ENCODE measurements at places on chromosomes 16 and 17.
A peak's percentile ranks its signal among the peaks of the same experiment; 100 is the strongest.

GRCh38 chr17:78314683-78315354 is 45.1 kb downstream of the SOCS3 start:
- DNase-seq = no peak

GRCh38 chr16:84810518-84811273 is 9.1 kb upstream of the CRISPLD2 start:
- no peak for DNase-seq

- no peak for DNase-seq
Measured at GRCh38 chr17:2176499-2177169, 121.7 kb downstream of the HIC1 start.

GRCh38 chr16:12215277-12216105 is 239.0 kb downstream of the SNX29 start:
- no peak for DNase-seq

GRCh38 chr17:42920922-42921321 is 20.3 kb downstream of the G6PC1 start:
- no peak for DNase-seq

- no peak for DNase-seq
Measured at GRCh38 chr17:48597778-48598631, 4.4 kb upstream of the HOXB5 start.

DNA sequence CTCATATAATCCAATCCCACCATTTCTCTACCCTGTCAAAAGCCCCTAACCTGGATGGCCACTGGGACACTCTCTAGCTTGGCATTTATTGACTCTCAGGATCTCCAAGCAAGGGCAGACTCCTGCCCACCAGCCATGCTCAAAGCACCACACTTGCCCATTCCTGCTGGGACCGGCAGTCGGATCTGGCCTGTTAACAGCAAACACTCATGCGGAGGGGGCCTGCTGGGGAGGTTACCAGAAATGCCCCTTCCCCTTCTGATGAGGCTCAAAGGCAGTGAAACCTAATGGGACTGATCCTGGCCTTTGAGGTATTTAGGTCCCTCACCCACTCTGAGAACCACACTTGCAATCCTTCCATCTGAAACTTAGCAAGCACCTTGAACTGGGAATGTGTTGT is 6.5 kb upstream of the CCL1 start:
- DNase-seq = no peak

DNA sequence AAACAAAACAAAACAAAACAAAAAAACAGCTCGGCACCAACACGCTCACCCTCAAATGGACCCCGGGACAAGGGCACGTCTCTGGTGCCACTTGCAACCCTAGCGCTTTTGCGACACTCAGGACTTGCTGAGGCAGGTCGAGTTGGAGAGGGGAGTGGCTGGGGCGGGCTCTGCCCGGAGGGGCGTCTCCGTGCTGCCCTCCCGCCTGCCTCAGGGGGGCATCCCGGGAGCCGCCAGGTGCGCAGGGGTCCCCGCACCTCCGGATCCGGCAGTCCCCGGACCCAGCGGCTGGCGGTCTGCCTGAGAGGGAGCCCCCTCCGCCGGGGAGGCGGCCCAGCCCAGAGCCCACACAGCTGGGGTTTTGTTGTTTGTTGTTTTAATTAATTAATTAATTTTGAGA is at the start of gene SLC52A1:
Gene SLC52A1, minus strand, starts transcription at position 112 of the 400 bp plus-strand sequence. CDS start 820 bp downstream, outside the sequence.
- DNase-seq = peak; percentile 17

Data from bronchial epithelial cell (primary cell).